IMR-90 (cell line): ENCODE measurements at places on chromosomes 3 and 15.

GRCh38 chr15:73786538-73786937 lies 33.4 kb upstream of the INSYN1 start:
- no peak overlapping the region for H3K4me3 ChIP-seq
- H3K4me1 ChIP-seq, result no peaks in the 10 kb centered on the region
- H3K27me3 ChIP-seq, result peaks cover 75% of the 10 kb centered on the region
- no peak for DNase-seq
- H3K36me3 ChIP-seq, result no peaks in the 10 kb centered on the region
- no peak overlapping the region for H3K27ac ChIP-seq

DNA sequence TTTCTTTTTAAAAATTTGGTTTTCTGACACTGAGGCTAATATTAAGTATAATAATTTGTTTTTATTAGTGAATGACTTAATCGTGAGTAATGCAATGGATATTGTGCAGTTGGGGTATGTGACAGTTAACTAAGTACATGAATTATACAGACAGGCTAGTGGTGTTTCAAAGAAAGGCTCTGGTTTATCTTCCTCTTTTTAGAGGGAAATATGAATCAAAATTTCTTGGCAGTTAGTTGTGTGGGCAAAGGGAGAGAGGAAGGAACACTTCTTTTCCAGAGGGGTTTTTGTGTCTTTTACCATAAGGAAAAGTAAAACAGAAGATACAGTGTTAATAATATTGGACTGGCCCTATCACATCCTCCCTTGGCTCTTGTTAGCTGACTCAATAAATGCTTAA lies 2.7 kb downstream of the ZNF654 start:
- H3K27ac ChIP-seq, result no peak overlapping the region
- no peaks in the 10 kb centered on the region for H3K36me3 ChIP-seq
- 0 out of 2 replicates have a peak, but pooled peaks cover 1% of the 10 kb centered on the region for H3K4me1 ChIP-seq
- no peaks in the 10 kb centered on the region for H3K27me3 ChIP-seq
- no peak for DNase-seq

DNA sequence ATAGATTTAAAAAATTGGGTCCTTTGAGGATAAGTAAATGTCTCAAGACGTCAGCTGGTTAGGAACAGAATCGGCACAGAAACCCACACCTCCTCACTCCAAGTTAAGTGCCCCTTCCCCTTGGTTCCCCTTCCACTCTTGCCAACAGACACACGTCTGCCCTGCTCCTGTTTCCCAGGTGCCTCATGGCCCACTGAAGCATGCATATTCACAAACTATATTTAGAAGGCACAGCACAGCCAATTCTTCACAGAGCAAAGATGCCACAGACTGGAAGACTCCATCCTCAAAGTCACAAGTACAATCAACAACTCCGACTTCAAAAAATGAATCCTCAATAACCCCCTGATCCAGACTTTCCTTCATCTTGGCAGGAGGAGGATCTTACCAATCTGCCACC lies 295.4 kb upstream of the NR2F2 start:
- DNase-seq, result no peak
- no peaks in the 10 kb centered on the region for H3K36me3 ChIP-seq
- H3K27me3 ChIP-seq, result peaks cover 6% of the 10 kb centered on the region; the same call in 1 of the 2 replicates
- no peaks in the 10 kb centered on the region for H3K4me1 ChIP-seq
- no peak overlapping the region for H3K27ac ChIP-seq

GRCh38 chr15:95024351-95024750 lies 793.0 kb downstream of the MCTP2 start:
- no peak overlapping the region for H3K27ac ChIP-seq
- no peaks in the 10 kb centered on the region for H3K36me3 ChIP-seq
- H3K4me1 ChIP-seq, result 0 out of 2 replicates have a peak, but pooled peaks cover 2% of the 10 kb centered on the region
- DNase-seq, result peak; percentile 59

DNA sequence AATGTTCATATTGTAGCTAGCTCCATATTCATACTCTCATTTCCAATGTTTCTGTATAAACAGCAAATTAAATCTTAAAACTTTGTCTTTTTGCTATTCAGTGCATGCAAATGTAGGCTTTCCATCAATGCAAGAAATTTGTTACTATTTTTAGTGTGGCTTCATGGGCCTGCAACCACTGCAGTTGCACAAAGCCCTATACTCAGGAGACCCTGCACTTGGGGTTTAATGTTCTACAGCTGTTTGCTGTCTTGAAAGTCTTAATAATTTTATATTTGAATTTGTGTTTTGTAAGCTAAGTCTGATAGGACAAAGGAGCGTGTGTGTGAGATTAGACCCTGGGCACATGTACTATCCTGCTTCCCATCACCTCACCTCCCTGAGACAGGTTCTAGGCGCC lies 9.6 kb downstream of the PYDC2 start:
- no peaks in the 10 kb centered on the region for H3K27me3 ChIP-seq
- no peak for DNase-seq
- no peaks in the 10 kb centered on the region for H3K4me1 ChIP-seq

DNA sequence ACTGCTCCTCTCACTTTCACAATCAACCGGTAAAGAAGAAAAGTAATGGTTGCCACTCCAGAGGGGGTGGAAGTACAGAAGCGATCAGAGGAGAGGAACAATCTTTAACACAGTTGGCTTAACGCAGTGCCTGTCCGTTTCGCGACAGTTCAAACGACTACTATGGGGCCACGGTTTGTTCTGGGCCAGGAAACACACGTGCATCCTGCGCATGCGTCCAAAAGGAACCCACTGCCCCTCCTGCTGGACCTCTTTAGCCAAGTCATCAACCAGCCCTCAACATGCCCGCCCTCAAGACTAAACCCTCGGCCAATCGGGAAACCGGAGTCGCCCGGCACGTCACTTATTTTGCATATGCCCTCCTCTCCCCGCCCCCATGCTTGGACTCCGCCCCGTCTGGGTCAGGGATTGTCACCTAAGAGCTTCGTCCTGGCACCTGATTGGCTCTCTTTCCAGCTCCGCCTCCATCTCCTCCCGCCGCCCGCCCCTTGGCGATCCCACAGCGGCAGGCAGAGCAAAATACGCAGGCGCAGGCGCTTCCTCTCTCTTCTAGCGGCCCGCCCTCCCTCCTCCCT lies 345 bp upstream of the CDV3 start:
- H3K4me3 ChIP-seq, result peak overlapping the region; percentile 75
- peak overlapping the region; percentile 76 for H3K27ac ChIP-seq
- DNase-seq, result peak; percentile 100
- H3K36me3 ChIP-seq, result peaks cover 10% of the 10 kb centered on the region
- H3K4me1 ChIP-seq, result peaks cover 15% of the 10 kb centered on the region

DNA sequence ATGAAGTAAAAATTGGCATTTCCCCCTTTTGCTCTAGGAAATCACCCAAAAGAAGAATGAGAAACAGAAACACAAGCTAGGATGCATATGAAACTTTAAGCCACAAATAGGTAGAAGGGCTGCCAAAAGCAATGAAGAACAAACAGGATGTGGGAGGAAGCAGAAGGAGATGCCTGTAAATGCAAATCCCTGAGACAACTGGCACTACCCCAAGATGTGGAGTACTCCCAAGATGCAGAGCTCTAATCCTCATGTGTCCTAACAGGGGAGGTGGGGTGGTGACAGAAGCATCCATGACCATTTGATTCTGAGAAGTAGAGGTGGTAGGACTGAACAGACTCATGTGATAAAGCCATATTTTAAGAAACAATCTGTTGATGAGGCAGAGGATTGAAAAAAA lies 31.9 kb upstream of the ZNF280D start:
- no peak overlapping the region for H3K4me3 ChIP-seq
- H3K4me1 ChIP-seq, result peaks cover 6% of the 10 kb centered on the region; the same call in 1 of the 2 replicates
- no peaks in the 10 kb centered on the region for H3K36me3 ChIP-seq

DNA sequence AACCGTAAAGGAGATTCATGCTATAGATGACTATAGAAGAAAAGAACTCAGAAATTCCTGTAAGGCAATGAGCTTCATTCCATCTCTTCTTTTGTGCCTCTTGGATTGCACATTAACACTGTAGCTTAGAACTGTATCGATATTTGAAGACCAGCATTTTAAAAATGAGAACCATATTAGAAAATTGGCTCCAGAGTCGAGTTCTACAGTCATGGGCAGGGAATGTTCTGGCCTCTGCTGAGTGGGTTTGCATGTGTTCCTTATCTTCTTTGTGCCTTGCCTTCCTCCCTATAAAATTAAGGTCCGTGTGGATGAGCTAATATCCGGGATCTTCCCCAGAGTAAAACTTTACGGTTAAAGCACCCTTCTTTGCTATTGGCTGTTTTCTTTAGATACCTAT lies 77.4 kb upstream of the PLCL2 start:
- no peaks in the 10 kb centered on the region; the same call in 1 of the 2 replicates for H3K27me3 ChIP-seq
- no peak for DNase-seq
- no peaks in the 10 kb centered on the region for H3K4me1 ChIP-seq
- H3K36me3 ChIP-seq, result no peaks in the 10 kb centered on the region
- H3K27ac ChIP-seq, result no peak overlapping the region
- H3K4me3 ChIP-seq, result no peak overlapping the region

DNA sequence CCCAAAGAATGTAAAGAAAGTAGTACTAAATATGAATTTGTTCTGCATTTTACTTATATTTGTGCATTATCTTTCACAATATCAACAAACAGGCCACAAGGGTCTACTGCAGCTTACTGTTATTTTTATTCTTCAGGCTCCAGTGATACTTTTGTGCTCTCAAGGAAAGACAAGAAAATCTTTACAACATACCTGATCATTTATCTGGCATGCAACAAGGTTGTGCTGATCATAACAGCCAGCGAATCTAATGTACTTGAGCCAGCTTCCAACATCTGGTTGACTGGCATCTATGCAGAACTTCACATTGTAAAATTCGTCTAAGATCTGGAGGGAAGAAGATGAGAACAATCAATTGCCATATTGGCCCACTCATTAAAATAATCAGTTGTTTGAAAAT lies 520.0 kb downstream of the MECOM start:
- DNase-seq, result no peak
- H3K4me3 ChIP-seq, result no peak overlapping the region
- H3K27me3 ChIP-seq, result no peaks in the 10 kb centered on the region
- 0 out of 2 replicates have a peak, but pooled peaks cover 1% of the 10 kb centered on the region for H3K36me3 ChIP-seq
